ENCODE measurements at places on chromosomes 1 and 21.

- DNase-seq, result no peak
Observed at GRCh38 chr1:85661767-85662166, 46.5 kb downstream of the ZNHIT6 start.

GRCh38 chr1:201713086-201713810 is 115.7 kb upstream of the IPO9 start:
- peak; percentile 62 for DNase-seq

DNA sequence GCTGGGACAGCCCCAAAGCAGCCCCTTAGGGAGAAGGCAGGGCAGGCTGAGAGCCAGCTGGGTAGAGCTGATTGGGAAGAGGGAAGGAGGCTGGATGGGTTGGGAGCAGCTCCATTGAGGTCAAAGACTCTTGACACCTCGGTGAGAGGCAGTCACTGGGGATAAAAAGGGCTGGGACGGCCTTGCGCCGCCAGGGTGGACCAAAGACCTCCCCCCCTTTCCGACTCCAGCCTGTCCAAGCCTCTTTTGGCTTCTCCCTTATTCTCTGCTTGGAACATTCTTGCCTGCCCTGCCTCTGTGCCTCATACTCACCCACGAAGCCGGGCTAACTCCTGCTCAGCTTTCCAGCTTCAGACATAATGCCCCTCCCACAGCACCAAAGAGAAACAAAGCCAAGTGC is 51.1 kb downstream of the LRRC38 start:
- DNase-seq, result no peak

DNA sequence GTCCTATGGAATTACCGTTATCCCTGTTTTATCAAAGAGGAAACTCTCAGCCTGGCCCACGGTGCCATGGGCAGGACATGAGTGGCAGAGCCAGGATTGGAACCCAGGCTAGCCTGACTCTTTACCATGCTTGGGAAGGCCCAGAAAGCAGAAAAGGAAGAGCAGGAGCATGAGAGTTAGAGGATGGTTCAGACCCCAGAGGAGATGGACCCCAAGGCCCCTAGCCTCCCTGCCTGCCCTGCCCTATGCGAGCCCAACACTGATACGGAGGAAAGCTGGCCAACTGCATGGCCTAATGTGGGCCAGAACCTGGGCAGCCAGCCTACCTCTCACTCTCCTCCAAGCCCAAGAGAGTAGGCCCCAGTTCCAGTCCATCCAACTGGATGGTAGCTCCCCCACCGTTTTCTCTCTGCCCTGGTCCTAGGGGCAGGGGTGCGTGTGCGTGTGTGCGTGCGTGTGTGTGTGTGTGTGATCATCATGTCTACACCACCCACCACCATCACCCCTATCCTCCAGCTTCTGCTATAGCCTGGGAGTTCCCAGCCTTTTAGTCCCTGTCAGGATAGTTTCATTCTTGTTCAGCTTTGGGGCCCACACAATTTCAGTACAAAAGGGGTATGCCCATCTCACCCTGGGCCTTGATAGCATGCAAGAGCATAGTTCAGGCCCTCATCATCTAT is 15.4 kb upstream of the MEX3A start:
- DNase-seq, result no peak

DNA sequence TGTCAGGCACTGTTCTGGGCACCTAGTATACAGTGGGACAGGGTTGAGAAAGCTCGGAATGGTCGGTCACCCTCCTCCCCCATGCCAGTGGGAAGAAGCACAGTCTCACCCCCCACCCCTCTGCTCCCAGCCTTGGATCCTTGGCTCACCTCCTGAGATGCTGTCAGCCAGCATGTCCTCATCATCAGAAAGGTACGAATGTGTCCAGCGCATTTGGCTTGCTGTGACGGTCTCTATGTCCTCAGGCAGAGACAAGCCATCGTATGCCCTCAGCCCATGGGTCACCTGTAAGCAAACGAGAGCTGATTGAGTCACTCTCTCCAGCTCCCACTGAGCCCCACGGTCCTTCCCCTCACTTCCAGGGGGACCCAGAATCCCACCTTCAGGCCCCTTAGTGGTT is 41.1 kb downstream of the HSPG2 start:
- DNase-seq, result no peak

DNA sequence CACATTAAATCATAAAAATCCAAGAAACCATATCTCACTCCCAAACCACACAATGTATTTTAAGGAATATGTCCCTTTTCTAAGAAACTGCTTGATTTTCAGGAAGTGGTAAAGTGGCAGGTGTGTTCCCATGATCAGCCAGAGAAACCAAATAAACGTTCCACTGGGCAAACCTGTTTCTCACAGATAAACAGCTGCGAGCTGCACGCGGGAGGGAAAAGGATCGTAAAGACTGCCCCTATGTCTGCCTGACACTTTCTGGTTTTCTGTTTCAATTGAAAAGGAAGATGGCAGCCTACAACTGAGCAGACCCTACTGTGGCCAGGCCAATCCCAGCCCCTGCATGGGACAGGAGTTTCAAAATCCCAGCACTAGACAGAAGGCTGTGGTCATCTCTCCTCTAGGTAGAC is 36.6 kb downstream of the HIVEP3 start:
- no peak for DNase-seq

DNA sequence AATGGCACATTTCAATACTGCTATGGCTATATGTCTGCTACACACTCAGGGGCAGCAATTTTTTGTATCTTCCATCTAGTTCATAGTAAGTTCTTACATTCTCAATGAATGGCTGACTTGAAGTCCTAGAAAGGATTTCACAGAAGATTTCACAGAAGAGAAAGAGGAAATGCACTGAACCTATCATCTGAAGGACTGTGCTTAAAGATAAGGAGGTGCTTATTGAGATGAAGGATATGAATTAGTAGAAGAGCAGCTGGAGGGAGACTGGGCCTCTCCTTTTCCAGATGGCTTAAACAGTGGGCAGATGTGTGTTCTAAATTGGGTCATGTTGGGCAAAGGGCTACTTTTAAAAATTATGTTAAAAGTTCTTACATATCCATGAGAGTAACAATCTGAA is 14.6 kb downstream of the ADAR start:
- DNase-seq, result no peak

GRCh38 chr1:19488136-19488535 is 2.8 kb upstream of the CAPZB start:
- DNase-seq, result no peak

DNA sequence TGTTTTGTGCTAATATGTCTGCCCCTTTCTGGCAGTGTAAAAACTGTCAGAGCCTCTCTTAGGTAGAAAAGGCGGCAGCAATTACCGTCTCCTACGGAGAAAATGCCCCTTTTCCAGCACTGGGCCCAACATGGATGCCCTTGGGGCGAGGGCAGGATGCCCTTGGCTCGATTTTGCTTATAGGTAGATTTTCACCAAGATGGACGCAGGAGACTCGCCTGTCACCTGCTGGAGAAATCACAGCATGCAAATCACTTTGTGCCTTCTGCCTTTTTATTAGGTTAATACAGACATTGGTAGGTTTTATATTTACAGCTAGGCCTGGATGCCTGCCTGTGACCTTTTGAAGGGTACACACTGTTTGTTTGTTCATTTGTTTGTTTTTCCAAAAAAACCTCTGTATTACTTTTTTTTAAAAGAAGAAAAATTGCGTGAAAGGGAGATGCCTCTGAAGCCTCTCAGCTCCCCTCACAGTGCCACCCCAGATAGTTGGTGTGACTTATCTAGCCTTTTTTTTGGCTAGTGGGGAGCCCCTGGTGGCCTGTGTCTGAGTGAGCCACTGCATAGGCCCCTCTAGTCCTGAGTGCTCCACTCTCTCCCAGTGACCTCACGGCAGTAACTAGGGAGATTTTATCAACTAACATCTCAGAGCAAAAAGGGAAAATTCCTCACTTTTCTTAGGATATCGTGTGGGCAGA is 2.5 kb downstream of the ATP1B1 start:
- DNase-seq, result peak; percentile 56

GRCh38 chr1:207890136-207890738 is 20.7 kb downstream of the CD34 start:
- DNase-seq, result peak; percentile 36

GRCh38 chr21:25887646-25888306 is 153.0 kb downstream of the GABPA start:
- no peak for DNase-seq

DNA sequence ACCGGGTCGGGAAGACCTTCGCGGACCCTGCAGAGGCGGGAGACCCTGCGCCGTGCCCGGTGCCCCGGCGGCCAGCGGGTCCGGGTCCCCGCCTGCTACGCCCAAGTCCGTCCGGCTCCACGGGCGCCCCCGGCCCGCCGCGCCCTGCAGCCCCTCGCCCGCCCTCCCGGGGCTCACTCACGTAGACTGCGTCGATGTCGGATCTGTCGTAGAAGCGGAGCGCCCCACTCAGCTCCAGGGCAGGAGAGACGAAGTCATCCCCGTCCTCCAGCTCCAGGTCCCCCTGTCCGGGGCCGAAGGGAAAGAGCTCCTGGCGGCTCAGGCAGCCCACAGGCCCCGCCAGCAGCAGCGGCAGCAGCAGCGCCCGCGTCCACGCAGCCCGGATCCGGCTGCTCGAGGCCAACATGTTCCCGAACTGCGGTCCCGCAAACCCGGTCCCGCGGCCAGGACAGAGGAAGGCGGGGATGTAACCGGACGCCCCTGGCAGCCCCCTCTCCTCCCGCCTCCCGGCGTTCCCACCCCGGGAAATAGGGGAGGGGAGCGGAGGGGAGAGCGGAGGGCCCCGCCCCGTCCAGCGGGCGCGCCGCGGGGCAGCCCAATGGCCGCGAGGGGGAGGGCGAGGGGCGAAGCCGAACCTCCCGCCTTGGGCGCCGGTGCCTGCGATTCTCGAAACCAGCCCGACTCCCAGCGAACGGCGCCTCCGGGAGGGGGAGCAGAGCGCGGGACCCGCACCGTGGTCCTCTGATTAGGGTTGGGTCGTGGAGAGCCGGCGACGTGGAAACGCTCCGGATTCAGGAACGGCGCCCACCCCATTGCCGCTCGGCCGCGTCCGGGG is at the start of gene NID1:
Gene NID1, minus strand, starts transcription at position 417 of the 835 bp plus-strand sequence. Its CDS starts 11 bp downstream, at position 406.
- DNase-seq, result no peak

GRCh38 chr1:65011983-65012382 is 45.6 kb upstream of the JAK1 start:
- no peak for DNase-seq

DNA sequence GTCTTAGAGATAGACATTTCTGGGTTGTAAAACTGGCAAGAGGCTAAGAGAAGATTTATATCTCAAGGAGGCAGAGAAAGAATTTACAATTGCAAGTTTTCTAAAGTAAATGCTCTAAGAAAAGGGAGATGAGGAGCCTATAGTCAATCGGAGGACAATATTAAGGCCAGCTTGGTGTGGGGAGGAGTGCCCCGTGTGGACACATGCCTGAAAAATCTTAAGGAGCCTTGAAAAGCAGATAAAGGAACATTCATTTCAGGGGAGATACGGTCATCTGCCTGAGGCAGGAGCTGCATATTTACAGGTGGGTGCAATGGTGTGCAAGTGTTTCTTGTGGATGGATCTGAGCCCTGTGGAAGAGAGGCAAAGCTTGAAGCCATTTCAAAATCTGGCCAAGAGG is 25.6 kb downstream of the FCRL2 start:
- no peak for DNase-seq

DNA sequence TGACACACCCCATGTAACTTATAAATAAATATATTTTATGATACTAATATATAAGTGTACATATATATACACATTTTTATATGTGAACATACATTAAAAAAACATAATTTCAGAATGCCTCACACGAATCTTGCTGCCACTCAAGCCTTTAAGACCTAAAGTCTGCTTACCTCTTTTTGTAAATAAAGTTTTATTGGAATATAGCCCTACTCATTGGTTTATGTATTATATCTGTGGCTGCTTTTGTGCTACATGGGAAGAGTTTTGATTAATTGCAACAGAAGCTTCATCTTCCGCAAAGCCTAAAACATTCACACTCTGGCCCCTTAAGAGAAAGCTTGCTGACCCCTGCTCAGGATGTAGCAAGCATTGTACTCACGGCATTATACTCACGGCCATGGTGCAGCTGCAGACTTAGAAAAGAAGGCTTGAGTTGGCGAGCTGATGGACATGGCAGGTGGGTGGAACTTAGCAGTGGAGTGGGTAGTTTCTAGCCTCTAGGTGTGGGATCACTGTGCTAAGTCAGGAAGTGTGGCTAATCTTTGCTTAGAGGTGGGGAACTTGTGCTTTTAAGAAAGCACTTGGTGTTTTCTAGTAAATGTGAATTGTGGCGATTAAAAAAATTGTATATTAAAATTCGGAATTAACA is 80.8 kb downstream of the DYRK1A start:
- DNase-seq, result no peak

DNA sequence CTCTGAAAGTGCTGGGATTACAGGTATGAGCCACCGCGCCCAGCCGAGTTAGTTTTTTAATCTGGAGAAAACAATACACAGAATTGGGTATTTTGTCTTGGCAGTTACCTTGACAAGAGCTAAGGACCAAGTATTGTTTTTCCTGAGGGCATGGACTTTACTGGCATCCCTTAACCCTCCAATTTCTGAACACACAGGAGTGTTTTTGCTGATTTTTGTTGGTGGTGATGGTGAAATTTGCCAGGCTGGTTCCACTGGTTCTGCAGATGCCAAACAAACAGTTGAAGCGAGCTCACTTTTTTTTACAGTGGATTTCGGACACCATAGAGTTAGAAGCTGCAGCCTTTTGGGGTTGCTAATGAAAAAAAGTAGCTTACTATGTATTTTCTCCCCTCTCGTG is 37.2 kb upstream of the SH3D21 start:
- DNase-seq, result no peak

DNA sequence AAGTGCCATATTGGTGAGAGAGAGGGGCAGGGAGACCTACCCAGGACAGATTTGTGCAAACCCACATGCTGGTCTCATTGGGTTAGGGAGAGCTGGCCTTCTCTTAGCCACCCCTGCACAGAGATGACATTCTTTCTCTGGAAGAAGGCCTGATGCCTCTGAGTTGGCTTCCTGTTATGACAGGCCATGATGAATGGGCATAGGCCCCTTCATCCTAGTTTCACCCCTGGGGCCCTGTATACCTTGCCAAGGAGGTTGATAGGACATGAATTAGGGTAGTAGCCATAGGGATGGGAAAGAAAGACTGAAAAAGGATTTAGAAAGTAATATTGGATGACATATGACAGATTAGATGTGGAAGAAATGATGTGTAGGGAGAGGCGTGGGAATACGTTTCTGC is 46.6 kb downstream of the TENT5C start:
- no peak for DNase-seq

- DNase-seq, result no peak
Observed at GRCh38 chr1:115306146-115306545, 31.9 kb downstream of the NGF start.

DNA sequence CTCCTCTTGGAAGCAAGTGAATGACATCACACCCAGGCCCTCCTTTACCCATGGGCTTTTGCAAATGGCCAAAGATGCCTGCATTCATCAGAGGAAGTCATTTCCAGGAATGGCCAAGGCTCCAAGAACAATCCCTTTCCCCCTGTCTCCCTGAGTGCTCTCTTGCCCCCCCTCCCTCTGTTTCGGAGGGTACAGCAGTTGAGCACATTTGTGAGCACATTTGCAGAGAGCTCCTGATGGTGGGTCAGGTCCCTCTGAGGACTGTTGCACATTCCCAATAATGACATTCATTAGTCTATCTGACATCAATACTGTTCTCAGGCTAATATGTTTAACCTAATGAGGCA is 113.4 kb downstream of the MATN1 start:
- DNase-seq, result no peak

GRCh38 chr1:207396168-207396746 is 57.9 kb upstream of the CR2 start:
- DNase-seq, result no peak

GRCh38 chr21:20875742-20876141 is 122.5 kb upstream of the NCAM2 start:
- DNase-seq, result no peak

- no peak for DNase-seq
Observed at GRCh38 chr1:15381805-15382204, 27.9 kb upstream of the EFHD2 start.

GRCh38 chr1:235855811-235856429 is 10.8 kb downstream of the LYST start:
- DNase-seq, result no peak

GRCh38 chr21:41766883-41767605 is at the start of gene RIPK4:
RIPK4 (minus strand) TSS chr21:41767052; CDS start chr21:41767041, 11 bp downstream.
- no peak for DNase-seq

Data from hippocampal formation (tissue), 2 donors.